H1 (cell line): ENCODE measurements at places on chromosomes 11 and 22. TPM values are rescaled to one million over a fixed set of nuclear protein-coding genes. Genes with fewer than 3 reads are reported as not detected.

- no peak overlapping the region for H3K4me3 ChIP-seq
- H3K36me3 ChIP-seq = no peaks in the 10 kb centered on the region
- no peaks in the 10 kb centered on the region; the same call in 1 of the 2 replicates for H3K4me1 ChIP-seq
- no peak for DNase-seq
These were observed 2.6 kb upstream of the PSMA1 start for GRCh38 chr11:14522801-14523200.

- H3K27me3 ChIP-seq = no peaks in the 10 kb centered on the region
- no peak for DNase-seq
- peaks cover 8% of the 10 kb centered on the region for H3K36me3 ChIP-seq
- no peaks in the 10 kb centered on the region for H3K4me1 ChIP-seq
- no peak overlapping the region for H3K4me3 ChIP-seq
- no peak overlapping the region for H3K27ac ChIP-seq
These were observed 12.3 kb downstream of the EIF4ENIF1 start for GRCh38 chr22:31477329-31477728.

The SLC43A3 gene
- total RNA-seq = 31.8 and 32.5 TPM in 2 replicates

DNA sequence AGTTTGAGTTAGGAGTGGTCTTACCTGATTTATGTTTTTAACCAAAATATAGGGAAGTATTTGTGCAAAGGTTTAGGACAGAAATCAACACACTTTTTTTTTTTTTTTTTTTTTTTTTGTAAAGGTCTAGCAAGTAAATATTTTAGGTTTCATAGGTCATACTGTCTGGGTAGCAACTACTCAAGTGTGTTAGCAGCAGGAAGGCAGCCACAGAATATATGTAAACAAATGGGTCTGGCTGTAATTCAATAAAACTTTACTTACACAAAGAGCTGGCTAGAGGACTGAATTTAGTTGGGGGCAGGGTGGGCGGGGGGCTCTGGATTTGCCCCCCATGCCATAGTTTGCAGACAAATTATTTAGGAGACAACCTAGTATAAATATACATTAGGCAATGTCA is 510.4 kb downstream of the NELL1 start:
- no peaks in the 10 kb centered on the region for H3K27me3 ChIP-seq
- H3K36me3 ChIP-seq = no peaks in the 10 kb centered on the region
- H3K27ac ChIP-seq = no peak overlapping the region
- no peak overlapping the region for H3K4me3 ChIP-seq

DNA sequence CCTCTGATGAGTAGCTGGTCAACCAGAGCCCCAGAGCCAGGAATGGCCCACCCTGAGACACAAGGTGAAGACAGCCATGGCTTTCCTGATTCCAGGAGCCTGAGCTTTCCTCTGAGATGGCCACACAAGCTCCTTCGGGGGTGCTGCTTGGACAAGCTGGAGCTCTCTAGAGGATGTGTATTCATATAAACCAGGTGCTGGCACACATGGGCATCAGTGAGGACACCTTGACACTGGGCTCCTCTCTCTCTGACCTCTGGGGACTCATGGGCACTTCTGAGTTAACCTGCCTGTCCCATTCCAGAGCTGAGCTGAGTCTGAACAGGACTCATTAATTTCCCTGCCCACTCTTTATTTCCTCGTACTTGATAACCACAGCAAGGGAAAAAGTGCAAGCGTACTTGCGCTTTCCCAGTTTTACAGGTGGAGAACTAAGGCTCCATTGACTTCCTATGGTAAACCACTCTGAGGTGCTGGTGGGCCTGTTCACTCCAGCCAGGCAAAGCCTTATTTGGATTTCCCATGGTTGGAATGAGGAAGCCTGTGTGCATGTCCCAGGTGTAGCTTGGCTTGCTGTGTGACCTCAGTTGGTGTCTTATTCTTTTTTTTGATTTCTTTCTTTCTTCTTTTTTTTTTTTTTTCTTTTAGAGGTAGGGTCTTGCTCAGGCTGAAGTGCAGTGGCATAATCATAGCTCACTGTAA is 25.4 kb downstream of the INSC start:
- peaks cover 7% of the 10 kb centered on the region for H3K4me1 ChIP-seq
- H3K36me3 ChIP-seq = no peaks in the 10 kb centered on the region
- DNase-seq = no peak
- no peaks in the 10 kb centered on the region for H3K27me3 ChIP-seq

The PCF11 gene
- 47.1 and 47.7 TPM in 2 replicates for total RNA-seq

The APOBEC3F gene
- total RNA-seq = 7.3 and 9.7 TPM in 2 replicates

The UBQLNL gene
- not detected in 2 replicates for total RNA-seq

The GAS2L1 gene
- total RNA-seq = 9.7 and 10.1 TPM in 2 replicates

DNA sequence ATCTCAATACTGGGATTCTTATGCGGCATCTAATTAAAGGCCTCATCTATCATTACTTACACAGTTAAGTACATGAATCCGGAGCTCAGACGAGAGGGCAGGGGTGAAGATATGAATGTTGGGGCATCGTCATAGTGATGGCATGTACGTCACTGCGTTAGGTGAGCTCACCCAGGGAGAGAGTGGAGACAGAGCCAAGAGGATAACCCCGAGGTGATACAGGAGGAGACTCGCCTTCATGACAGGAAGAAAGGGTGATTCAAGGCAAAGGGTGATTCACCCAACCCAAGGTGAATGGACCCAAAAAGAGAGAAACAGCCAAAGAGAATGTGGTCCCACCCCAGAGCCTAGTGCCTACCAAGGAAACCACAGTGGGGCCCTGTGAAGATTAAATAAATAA is 132.9 kb upstream of the BLID start:
- DNase-seq = no peak
- no peaks in the 10 kb centered on the region for H3K4me1 ChIP-seq
- no peak overlapping the region for H3K27ac ChIP-seq
- no peaks in the 10 kb centered on the region for H3K36me3 ChIP-seq

GRCh38 chr11:14546672-14547071 is 26.5 kb upstream of the PSMA1 start:
- no peak overlapping the region for H3K27ac ChIP-seq
- DNase-seq = no peak
- no peaks in the 10 kb centered on the region for H3K27me3 ChIP-seq
- H3K4me3 ChIP-seq = no peak overlapping the region
- no peaks in the 10 kb centered on the region for H3K36me3 ChIP-seq

DNA sequence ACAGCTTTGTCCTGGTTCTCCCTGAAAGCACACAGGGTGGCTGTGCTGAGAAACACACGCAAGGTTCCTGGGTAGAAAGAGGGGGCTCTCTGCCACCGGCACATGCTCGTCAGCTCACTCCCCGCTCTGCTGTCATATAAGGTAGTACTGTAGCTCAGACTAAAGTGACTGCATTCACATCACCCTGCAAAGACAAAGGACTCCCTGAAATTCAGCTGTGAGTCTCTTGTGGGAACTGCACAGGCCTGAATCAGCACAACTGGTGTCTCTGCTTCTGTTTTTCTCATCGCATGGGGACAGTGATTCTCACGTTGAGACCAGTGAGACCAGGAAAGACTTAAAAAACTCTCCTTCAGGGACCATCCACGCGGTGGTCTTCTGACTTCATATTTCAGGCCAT is 124.1 kb upstream of the BID start:
- 0 out of 2 replicates have a peak, but pooled peaks cover under 1% of the 10 kb centered on the region for H3K4me1 ChIP-seq
- H3K27ac ChIP-seq = no peak overlapping the region
- no peak for DNase-seq
- no peaks in the 10 kb centered on the region for H3K27me3 ChIP-seq
- H3K36me3 ChIP-seq = no peaks in the 10 kb centered on the region

DNA sequence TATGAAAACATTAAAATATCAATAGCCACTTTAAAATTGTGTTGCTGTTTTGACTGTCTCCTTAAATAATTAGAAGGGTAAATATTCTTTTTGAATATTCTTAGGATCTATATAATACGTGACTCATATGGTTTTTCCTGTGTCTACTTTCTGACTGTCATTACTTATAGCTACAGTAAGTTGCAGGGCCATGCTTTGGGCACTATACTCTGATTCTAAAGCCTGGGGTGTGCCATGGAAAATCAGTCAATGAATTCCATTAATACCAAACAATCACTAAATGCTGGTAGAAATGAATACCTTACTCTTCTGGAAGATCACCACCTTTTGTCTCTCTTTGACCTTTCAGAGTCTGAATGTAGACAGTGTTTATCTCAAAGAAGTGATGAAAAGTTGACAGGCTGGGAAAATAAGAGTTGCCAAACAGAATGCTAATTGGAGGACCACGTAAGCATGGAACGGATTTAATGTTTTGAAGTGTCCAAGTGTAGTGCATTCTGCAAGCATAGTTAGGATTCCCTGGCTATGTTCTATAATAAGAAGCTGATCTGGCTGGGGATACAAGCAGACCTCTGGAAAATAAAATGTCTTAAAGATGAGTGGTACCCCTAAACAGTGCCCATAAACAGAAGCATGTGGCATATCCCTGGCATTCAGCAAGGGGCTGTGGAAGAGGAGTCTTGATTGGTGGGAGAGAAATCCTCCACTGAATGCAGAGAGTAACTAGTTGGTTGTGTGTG is 16.8 kb downstream of the LUZP2 start:
- no peak for DNase-seq
- H3K4me1 ChIP-seq = no peaks in the 10 kb centered on the region
- H3K36me3 ChIP-seq = no peaks in the 10 kb centered on the region
- H3K27me3 ChIP-seq = no peaks in the 10 kb centered on the region

The PNPLA5 gene
- 6.8 and 8.2 TPM in 2 replicates for total RNA-seq
